ENCODE measurements at places on chromosomes 2 and 18. TPM values are rescaled to one million over a fixed set of nuclear protein-coding genes. Genes with fewer than 3 reads are reported as not detected.

The MC5R gene
- total RNA-seq = not detected

DNA sequence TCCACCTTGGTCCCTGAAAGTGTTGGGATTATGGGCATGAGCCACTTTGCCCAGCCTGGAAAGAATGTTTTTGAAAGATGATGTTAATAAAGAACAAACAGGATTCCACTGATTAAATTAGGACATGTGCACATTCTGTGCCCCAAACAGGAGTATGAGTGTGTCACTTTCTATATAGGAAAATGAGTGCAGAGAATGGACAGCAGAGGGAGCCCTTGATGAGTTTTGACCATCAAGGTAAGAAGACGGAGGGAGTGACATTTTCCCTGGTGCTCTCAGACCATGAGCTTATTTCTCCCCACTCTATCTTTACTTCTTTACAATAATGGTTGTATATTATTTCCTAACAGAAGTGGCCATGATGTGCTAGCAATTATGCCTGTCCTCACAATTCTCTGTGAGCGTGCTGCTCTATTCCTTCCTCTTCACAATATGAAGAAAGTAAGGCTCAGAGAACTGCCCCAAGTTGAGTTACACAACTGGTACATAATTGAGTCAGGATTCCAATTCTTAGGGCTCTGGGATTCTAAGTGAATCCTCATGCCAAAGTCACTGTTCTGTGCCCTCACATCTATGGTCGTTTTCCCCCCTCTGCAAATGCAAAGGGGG lies 20.6 kb downstream of the RPL37A start:
- H3K4me1 ChIP-seq = no peaks in the 10 kb centered on the region
- H3K36me3 ChIP-seq = no peaks in the 10 kb centered on the region
- peak; percentile 26 for DNase-seq
- H3K27ac ChIP-seq = no peak overlapping the region
- H3K27me3 ChIP-seq = no peaks in the 10 kb centered on the region
- no peak overlapping the region for H3K4me3 ChIP-seq

- peak overlapping the region; percentile 70 for H3K27ac ChIP-seq
- peaks cover 4% of the 10 kb centered on the region for H3K36me3 ChIP-seq
- no peak for DNase-seq
- peaks cover 97% of the 10 kb centered on the region for H3K4me1 ChIP-seq
- H3K4me3 ChIP-seq = peak overlapping the region; percentile 52
Measured at GRCh38 chr2:201128033-201128432, 12.1 kb downstream of the CFLAR start.

GRCh38 chr2:235773188-235773928 lies 279.5 kb downstream of the AGAP1 start:
- no peak overlapping the region for H3K27ac ChIP-seq
- H3K36me3 ChIP-seq = no peaks in the 10 kb centered on the region
- no peak for DNase-seq

The SH2D6 gene
- total RNA-seq = 1.4 TPM

GRCh38 chr2:166338831-166339339 lies 36.9 kb downstream of the SCN9A start:
- no peaks in the 10 kb centered on the region for H3K36me3 ChIP-seq
- H3K27ac ChIP-seq = no peak overlapping the region
- DNase-seq = no peak
- H3K4me3 ChIP-seq = no peak overlapping the region

GRCh38 chr2:98773169-98773568 lies 42.2 kb upstream of the MGAT4A start:
- no peak overlapping the region for H3K4me3 ChIP-seq
- H3K4me1 ChIP-seq = peaks cover 66% of the 10 kb centered on the region
- DNase-seq = no peak
- no peak overlapping the region for H3K27ac ChIP-seq
- no peaks in the 10 kb centered on the region for H3K27me3 ChIP-seq
- H3K36me3 ChIP-seq = no peaks in the 10 kb centered on the region

DNA sequence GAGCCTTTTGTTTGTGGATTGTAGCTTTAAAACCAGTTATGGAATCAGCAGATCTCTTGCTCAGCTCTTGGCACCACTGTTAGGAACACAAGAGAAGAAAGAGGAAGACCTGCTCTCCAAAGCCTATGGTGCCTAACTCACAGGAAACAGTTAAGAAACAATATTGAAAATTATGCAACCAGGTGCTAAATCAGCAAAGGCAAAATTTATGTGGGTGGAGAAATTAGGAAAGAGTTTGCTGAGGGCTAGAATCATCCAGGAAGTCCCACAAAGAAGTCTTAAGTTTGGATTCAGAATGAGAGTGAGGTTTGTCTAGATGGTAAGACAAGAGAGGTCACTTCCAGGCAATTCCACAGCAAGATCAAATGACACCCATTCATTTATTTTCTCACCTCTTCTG lies 49.4 kb downstream of the AOX1 start:
- no peaks in the 10 kb centered on the region for H3K27me3 ChIP-seq
- no peak overlapping the region for H3K27ac ChIP-seq
- H3K36me3 ChIP-seq = no peaks in the 10 kb centered on the region
- no peaks in the 10 kb centered on the region for H3K4me1 ChIP-seq
- H3K4me3 ChIP-seq = no peak overlapping the region

The AMER3 gene
- total RNA-seq = not detected

DNA sequence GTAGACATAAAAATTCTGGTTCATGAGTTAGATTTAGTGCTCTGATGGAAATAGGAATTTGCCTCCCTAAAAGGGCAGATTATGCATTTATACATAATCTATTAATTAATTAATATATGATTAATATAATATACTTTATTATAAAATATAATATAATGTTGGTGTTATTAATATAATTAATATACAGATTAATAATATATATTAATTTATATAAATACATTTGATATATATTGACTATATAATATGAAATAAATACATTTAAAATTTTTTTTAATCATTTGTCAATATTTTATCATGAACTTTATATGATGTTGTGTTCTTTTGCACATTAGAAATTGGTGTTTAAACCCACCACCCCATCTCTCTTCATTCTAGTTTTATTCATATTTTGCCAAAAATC lies 652.1 kb upstream of the ZNF804A start:
- H3K36me3 ChIP-seq = no peaks in the 10 kb centered on the region
- no peak overlapping the region for H3K27ac ChIP-seq
- DNase-seq = no peak
- H3K27me3 ChIP-seq = no peaks in the 10 kb centered on the region

GRCh38 chr2:218276986-218277755 lies 6.9 kb downstream of the PNKD start:
- no peak for DNase-seq
- H3K27me3 ChIP-seq = no peaks in the 10 kb centered on the region
- peaks cover 82% of the 10 kb centered on the region for H3K36me3 ChIP-seq
- H3K27ac ChIP-seq = no peak overlapping the region

GRCh38 chr18:54916507-54916906 lies 42.8 kb downstream of the CCDC68 start:
- H3K27ac ChIP-seq = no peak overlapping the region
- H3K4me3 ChIP-seq = no peak overlapping the region
- H3K27me3 ChIP-seq = no peaks in the 10 kb centered on the region
- no peak for DNase-seq
- no peaks in the 10 kb centered on the region for H3K4me1 ChIP-seq
- no peaks in the 10 kb centered on the region for H3K36me3 ChIP-seq

DNA sequence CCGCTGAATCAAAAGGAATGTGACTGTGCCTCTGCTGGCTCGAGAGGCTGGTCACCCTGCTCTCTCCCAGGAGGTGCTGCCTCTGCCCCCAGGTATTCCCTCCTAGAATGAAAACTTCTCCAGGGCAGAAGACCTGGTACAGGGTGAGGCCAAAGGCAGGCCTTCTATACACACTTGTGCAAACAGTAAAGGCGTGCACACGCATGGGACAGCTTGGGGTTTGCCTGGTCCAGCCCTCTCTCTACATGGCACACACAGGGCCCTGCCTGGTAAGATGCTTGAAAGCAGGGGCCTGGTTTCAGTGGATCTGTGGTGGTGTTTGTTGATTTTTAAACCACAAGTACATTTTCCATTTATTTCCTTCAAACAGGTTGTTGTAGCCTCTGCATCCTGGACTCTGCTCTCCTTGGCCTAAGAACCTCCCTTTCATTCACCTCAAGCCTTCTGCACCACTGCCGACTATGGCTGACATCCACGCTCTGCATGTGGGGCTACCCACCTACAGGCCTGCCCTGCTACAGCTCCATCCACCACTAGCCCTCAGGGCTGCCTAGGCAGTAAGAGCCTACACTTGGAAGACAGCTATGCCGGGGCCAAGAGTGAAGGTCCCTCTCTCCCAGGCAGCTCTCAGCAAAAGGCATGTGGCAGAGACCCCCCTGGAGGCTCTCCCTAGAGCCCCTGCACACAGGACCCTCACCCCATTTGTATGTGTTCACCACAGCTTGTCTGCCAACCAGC lies 190.7 kb downstream of the ZBTB7C start:
- DNase-seq = no peak
- H3K4me3 ChIP-seq = no peak overlapping the region
- H3K4me1 ChIP-seq = no peaks in the 10 kb centered on the region
- no peaks in the 10 kb centered on the region for H3K27me3 ChIP-seq
- no peak overlapping the region for H3K27ac ChIP-seq
- no peaks in the 10 kb centered on the region for H3K36me3 ChIP-seq

GRCh38 chr2:65397122-65397521 lies 35.3 kb downstream of the SPRED2 start:
- H3K27me3 ChIP-seq = no peaks in the 10 kb centered on the region
- H3K4me1 ChIP-seq = no peaks in the 10 kb centered on the region
- H3K36me3 ChIP-seq = no peaks in the 10 kb centered on the region
- DNase-seq = no peak
- H3K27ac ChIP-seq = no peak overlapping the region

The CRYGC gene
- total RNA-seq = not detected

Data from CD8-positive, alpha-beta memory T cell (primary cell).